SK-N-DZ (cell line): ENCODE measurements at places on chromosomes 13 and 19.

GRCh38 chr13:35512271-35512920, 35.9 kb upstream of the MAB21L1 start:
- no peak for DNase-seq

GRCh38 chr13:24671386-24672113, 8.7 kb upstream of the ATP12A start:
- DNase-seq, result peak; percentile 57

DNA sequence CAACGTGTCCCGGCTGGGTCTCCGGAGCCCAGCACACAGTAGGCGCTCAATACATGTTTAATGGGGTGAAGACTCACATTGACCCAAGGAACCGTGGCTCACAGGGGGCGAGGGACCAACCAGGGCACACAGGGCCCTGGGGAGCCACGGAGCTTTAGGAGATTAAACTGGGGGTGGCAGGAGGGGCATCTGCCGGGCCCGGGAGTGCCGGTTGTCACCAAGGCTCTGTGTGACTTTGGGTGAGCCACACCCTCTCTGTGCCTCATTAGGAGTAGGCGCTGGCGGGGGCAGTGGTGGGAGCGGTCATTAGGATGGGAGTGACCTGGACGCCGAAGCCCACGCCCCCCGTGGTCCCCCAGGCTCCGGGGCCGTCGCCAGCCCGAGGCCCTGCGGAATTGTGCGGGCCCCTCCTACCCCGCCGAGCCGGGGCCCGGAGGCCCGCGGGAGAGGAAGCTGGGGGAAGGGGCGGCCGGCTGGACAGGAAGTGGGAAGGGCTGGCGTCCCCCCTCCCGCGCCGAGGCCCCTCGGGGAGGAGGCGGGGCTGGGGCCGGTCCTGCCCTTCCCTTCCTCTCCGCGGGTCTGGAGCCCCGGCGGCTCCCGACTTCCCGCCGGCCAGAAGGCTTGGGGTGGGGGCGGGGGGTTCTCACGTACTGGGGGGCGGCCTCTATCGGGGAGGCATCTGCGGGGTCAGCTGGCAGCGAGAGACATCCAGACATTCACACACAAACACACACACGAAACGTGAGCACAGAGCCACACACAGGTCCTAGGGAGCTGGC, 1.8 kb upstream of the SSBP4 start:
- DNase-seq, result peak; percentile 79

DNA sequence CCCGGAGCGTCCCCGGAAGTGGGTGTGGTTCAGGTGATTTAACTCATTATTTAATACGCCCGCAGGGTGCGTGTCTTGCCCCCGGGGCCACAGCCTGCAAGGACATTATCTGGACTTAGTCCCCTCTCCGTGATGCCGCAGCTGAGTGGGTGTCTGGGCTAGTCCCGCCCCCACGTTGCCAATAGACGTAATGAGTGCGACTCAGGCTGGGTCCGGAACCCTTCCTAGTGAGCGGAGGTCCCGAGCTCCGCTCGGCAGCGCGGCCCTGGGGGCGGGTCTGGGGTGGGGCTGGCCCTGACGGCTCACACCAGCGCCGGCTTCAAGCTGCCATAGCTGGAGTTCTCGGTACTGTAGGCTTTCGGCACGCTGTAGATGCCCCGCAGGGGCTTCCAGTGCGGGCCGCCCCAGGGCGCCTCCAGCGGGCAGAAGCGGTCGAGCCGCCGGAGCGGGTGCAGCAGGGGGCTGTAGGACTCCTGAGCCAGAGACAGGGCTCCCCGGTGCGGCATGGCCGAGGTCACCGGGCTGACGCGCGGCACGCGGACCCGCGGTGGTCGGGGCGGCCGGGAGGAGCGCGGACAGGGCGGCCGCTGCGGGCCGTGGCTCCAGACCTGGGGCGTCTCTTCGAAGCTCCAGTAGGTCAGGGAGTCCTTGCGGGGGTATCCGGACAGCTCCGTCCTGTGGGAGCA, 918 bp upstream of the LHB start:
- DNase-seq, result peak; percentile 37

DNA sequence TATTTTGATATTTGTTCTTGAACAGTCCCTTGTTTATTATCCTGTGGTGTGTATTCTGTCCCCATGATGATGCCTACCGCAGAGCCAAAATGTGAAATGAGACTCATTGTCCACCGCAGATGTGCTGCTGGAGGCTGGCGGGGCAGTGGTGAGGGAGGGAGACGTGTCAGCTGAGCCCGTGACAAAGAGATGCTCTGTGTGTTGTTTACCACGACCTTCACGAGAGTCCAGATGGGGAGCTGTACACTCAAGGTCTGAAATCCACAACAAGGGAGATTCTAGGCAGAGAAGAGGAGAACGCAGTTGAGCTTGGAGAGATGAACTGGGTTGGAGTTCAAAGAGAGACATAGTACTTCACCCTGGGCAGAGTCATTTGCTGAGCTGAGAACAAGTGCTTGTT, 20.8 kb upstream of the AMER2 start:
- no peak for DNase-seq

DNA sequence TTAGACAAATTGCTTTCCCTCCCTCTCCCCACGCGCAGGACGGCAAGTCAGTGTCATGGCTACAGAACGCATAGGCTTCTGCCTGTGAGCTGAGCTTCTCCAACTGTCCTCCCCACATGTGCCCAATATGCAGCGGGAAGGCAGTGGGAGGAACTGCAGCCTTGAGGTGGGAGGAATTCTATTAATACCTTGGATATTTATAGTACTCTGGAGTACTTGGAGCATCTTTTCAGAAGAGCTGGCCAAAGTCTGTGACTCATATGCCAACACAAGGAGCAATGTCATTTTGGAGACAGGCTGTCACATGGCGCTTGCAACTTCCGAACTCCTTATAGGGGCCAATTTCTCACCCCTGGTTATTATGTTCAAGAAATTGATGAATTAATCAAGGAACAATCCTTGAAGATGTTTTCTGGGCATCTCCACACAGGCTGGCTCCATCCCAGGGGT, 245.0 kb upstream of the SERP2 start:
- DNase-seq, result no peak

DNA sequence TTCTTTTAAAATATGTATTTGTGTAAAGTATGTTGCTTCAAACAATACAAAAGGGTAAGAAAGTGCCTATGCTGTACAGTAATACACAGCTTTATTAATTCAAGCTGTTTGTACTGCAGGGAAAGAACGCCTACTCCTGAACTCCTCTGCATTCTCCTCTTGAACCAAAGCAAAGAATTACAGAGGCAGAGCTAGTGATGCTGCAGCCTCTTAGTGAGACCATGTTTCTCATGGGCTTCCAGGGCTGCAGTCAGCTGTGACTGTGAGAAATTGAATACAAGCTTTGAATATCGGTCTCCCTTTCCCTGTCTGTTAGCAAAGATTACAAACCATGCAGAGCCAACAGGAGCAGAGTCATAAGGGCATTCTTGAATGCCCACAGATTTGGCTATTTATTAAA, 248.5 kb downstream of the SLITRK1 start:
- no peak for DNase-seq

- DNase-seq, result peak; percentile 80
Observed at GRCh38 chr13:112711528-112712265, 21.9 kb downstream of the ATP11A start.

GRCh38 chr13:83730674-83731073, 151.6 kb downstream of the SLITRK1 start:
- DNase-seq, result no peak

GRCh38 chr19:4712771-4713170, 10.9 kb downstream of the DPP9 start:
- DNase-seq, result no peak

DNA sequence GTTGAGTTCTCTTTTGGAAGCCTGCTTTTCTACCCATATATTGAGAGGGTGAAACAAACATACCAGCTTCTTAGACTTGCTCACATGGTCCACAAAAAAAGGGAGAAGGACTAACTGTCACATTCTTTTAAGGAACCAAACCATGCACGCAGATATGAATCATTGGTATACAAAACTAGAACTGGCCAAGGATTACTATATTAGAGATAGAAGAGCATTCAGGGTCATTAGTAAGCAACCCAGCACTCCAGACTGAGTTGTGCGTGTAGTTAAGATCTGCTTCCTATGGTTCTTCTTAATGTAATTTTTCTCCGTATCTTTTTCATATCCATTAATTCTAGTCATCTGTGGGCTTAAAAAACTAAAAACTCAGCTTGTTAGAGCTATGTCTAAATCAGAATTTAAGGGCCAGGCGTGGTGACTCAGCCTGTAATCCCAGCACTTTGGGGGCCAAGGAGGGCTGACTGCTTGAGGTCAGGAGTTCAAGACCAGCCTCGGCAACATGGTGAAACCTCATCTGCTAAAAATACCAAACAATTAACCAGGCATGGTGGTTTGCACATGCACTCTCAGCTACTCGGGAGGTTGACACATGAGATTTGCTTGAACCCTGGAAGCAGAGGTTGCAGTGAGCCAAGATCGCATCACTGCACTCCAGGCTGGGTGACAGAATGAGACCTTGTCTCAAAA, 19.6 kb downstream of the ALG5 start:
- DNase-seq, result no peak

DNA sequence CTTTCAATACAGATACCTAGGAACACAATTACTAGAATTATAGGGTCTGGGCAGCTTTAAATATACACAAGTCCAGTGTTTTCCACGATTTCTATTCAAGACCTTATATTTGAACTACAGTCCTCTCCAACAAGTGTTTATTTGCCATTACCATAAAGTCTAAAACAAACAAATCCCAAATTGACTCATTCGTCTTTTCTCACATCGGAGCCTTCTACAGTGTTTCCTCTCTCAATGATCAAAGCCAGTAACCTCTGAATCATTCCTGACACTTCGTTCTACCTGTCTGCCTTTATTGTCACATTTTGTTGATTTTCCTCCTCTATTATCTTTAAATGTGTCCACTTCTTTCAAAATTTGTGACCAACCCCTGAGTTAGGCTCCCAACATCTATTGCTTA, 1356.5 kb upstream of the SLC10A2 start:
- DNase-seq, result no peak

GRCh38 chr19:49067554-49067953, 2.9 kb upstream of the NTF4 start:
- no peak for DNase-seq

- no peak for DNase-seq
Observed at GRCh38 chr13:103730407-103730806, 664.2 kb upstream of the SLC10A2 start.

DNA sequence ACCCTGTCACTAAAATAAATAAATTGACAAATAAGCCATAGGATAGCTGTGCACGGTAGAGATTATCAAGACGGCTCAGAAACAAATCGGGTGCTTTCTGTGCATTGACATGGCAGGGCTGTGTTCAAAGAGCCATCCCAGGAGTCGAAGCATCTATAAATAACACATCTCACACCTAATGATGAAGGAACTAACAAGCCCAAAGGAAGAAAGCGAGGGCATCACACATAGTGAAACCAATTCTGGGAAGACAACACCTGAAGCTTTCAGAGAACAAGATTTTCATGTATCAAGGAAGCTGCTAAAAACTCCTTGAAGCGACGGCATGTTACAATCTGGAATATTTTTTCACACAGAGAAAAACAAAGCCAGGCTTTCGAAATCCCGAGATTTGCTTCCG, 36.1 kb downstream of the KLF2 start:
- DNase-seq, result no peak

DNA sequence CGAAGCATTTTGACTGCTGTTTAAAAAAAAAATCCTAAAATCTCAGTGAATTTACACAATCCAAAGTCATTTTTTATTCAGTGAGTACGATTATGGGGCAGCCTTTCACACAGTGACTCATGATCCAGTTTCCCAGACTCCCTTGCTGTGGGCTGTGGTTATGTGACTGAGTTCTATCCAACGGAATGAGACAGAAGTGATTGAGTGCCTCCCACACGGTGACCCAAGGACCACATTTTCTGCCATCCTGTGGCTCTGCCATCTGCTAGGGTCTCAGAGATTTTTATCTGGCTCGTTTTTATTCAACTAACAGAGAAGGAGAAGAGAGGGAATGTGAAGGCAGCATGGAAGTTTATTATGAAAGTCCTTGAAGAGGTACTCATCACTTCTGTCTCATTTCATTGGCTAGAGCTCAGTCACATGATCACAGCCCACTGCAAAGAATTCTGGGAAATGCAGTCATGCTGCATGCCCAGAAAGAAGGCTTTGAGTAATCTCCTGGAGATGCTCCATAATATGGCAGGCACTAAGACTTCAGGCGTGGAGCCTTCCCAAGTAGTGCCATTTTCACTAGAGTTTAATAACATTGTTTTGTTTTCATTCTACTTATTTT, 999.4 kb downstream of the UQCRFS1 start:
- no peak for DNase-seq

GRCh38 chr13:50783066-50783465, 60.4 kb downstream of the DLEU7 start:
- no peak for DNase-seq
